ENCODE measurements at places on chromosomes 2 and 18.

- no peak for DNase-seq
Measured at GRCh38 chr2:101677658-101678057, 19.8 kb upstream of the MAP4K4 start.

- DNase-seq, result no peak
Measured at GRCh38 chr2:164110515-164110914, 374.7 kb upstream of the FIGN start.

GRCh38 chr2:15882761-15883497 is 57.4 kb upstream of the MYCN start:
- DNase-seq, result no peak

- no peak for DNase-seq
Measured at GRCh38 chr2:8249769-8250168, 432.1 kb upstream of the ID2 start.

DNA sequence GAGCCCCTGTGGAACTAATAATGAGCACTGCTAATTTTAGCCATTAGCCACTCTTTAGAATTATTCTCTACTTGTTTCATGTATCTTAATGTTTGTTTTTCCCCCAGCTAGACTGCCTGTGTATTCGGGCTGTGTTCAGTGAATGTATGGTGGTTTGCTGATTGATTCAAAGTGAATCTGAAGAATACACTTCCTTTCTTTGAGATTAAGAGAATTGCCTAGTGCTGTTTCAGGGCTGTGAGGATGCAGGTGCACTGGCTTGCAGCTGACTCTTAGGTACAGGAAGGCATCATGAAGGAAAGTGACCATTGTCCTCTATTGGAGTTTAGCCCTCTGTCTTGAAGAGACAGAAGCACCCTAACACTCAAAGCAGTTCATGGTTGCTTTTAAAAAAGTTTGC is 138.7 kb downstream of the CERS6 start:
- no peak for DNase-seq

DNA sequence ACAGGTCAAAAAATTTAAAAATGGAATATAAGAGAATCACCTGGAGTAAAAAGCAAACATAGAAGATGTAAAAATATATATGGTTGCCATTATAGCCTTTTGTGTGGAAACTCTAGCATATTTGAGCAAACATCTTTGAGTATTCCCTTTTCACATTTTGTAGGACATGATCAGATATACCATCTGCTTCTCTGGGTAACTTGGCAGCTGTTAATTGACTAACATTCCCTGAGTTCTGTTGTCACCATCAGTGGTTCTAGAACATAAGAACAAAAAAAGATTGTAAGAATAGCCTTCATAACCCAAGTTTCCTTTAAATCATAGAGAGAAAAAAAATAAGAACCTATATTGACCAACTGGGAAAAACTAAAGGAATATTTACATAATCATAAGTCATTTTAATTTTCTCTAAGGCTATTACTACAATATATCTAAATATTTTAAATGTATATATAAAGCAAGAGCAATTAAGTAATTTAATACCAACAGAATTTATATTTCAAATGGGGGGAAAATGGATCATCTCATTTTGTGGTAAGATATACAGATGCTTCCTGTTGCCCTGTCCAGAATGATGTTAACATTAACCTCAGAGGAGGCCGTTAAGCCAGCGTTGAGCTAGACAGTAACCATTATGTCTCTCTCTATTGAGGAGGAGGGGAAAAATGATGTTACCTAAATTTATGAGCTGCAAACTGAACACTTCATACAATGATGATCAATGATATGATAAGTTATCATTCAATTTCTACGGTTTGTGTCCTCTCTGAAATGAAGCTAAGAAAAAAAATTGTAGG is 9.8 kb upstream of the INO80D start:
- DNase-seq, result no peak

GRCh38 chr2:201150454-201151020 is 32.4 kb upstream of the CASP10 start:
- no peak for DNase-seq

DNA sequence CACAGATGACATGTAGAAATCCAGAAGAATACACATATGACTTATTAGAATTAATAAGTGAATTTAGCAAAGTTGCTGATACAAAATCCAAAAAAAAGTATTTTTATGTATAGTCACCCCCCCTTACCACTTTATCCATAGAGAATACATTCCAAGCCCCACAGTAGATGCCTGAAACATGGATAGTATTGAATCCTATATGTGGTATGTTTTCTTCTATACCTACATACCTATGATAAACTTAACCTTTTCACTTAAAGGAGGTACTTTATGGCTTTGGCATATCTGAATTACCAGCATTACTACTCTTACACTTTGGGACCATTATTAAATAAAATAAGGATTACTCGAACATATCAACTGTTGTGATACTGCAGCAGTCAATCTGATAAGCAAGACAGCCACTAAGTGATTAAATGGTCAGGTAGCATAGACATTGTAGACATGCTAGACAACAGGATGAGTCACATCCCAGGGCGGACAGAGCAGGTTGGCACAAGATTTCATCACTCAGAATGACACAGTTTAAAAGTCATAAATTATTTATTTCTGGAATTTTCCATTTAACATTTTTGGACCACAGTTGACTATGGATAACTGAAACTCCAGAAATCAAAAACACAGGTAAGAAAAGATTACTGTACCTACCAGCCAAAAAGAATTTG is 208.2 kb upstream of the CHAC2 start:
- no peak for DNase-seq

DNA sequence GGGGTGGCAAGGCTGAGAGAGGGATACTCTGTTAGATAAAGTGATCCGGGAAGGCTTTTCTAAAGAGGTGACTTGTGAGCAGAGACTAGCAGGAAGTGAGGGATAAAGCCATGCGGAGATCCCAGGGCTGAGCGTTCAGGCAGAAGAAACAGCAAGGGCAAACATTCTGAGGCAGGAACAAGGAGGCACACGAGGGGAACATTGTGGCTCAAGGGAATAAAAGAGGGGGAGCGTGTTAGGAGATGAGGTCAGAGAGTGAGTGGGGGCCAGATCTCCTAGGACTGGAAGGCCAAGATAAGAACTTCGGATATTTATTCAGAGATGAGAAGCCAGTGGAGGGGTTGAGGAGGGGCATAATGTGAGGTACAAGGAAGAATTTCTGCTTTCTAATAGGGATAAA is 67.1 kb downstream of the ACTR2 start:
- DNase-seq, result no peak

DNA sequence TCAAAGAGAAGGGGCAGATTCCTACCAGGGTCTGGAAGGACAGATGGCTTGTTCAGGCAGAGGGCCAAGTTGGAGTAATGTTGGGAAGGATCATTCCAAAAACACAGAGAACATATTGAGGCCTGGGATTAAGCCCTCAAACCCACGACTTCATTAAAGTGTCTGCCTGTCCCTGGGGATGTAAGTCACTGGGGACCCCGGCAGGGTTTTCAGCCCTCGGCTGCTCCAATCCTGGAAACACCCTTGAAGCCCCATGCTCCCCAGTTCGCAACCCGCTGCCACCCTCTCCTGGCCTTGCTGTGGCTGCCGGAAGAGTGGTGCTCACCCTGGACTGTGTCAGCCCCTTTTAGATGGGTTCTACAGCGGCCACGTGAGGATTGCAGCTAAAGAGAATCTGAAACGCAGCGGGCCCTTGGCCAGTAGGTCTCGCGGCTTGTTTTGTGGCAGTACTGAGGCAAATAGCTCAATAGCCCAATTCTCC is 79.9 kb downstream of the EPAS1 start:
- DNase-seq, result no peak

DNA sequence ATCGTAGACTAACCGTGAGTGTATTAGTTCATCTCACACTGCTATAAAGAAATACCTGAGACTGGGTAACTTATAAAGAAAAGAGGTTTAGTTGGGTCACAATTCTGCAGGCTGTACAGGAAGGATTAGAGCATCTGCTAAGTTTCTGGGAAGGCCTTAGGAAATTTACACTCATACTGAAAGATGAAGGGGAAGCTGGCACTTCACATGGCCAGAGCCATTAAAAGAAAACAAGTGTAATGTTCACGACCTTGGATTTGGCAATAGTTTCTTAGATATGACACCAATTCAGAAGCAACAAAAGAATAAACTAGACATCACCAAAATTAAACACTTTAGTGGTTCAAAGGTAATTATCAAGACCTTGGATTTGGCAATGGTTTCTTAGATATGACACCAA is 23.8 kb downstream of the ABCB11 start:
- DNase-seq, result no peak

GRCh38 chr2:144541396-144541795 is 21.5 kb upstream of the ZEB2 start:
- DNase-seq, result no peak

DNA sequence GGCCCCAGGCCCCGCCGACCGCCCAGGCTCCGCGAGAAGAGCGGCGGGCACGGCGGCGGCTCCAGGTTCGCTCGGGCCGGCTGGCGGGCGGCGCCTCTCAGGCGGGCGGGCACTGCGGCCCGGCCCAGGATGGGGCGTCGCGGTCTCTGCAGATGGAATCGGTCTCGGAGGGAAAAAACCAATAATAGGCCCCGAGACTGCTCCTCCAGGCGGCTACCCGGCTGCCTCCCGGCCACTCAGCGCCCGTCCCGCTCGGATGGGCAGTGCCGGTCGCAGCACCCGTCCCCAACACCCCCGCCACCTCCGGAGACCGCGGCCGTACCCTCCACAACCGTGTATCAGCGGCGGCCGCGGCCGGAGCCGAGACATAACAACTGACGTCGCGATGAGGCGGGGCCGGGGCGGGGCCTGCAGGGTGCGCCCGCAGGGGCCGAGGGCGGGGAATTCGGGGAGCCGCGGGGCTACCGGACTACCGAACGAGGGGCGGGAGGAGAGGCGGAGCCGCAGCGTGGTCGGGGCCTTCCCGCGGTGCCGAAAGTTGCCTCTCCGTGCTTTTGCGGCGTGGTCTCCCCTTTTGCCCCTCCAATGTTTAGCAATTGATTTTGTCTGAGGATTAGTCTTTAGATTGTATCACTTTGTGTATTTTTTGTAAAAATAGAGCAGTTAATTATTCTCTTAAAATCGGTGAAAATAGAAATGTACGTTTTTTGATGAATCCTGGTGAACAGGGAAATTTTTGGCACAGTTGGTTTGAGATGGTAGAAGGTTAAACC is at the start of gene RNF103:
RNF103 (minus strand) TSS at position 372 of the 773 bp plus-strand sequence. CDS start 979 bp downstream, outside the sequence.
- peak; percentile 94 for DNase-seq

- DNase-seq, result peak; percentile 76
Measured at GRCh38 chr2:20225294-20226151, 593 bp upstream of the SDC1 start.

- no peak for DNase-seq
Measured at GRCh38 chr2:181174611-181175580, 194.5 kb downstream of the UBE2E3 start.

DNA sequence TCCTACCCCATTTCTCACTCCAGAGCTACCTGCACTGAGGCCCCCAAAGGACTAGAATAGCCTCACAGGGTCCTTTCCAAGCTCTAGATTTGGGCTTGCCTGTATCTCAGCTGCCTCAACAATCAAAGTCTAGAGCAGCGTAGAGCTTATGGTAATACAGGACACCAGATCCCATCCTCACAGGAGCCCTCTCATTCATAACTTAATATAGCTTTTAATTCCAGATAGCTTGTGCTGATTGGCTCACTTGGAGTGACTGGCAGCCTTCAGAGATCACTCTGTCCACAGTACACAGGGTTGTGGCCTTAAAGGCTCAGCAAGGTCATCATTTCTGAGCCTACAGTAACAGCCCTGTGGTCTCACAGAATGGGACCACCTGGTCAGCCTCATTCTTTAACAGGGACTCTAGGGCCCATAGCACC is 51.4 kb downstream of the ZFP36L2 start:
- no peak for DNase-seq

- no peak for DNase-seq
Measured at GRCh38 chr2:75586971-75587370, 26.2 kb upstream of the EVA1A start.

DNA sequence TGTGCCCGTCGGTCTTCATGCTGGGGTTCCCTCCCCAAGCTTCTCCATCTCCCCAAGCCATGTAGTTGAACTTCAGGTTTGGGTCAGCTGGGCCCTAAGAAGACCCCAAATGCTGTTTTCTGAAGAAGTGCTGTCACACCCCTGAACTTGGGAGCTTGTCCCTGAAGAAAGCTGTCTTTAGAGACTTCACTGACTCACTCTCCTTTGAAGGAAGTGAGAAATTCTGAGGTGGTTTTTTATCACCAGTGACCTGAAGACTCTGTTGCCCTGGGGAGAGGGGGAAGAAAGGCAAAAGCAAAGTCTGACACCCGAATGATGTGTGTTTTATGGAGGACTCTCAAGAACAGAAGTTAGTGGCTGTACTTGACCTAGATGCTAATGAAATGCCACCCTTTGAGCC is 83.6 kb upstream of the BCL2L11 start:
- DNase-seq, result no peak

DNA sequence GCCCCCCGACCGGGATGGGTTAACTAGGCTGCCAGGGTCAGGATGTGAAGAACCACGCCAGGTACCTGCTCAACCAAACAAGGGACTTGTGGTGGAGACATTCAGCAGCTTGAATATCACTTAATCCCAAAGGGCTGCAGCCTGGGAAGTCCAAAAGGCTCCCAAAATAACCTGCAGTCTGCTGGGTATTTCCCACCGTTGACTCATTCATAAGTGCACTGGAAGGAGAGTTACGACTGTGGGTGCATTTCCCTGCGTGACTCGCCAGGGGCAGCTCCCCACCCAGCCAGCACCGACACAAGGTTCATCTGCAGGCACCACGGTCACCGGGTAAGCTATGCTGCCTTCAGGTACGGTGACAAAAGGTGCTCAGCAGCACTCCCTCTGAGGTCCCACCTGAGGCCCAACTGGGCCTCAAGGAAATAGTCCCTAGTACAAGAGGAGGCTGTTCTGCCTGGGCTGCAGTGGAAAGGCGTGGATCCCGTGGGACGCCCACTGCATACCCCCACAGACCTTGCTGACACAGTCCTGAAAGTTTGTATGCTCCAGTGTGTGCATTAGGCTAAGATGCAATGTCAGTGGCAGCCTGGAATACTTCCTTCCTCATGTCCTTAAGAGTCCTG is 86.5 kb downstream of the UXS1 start:
- no peak for DNase-seq

DNA sequence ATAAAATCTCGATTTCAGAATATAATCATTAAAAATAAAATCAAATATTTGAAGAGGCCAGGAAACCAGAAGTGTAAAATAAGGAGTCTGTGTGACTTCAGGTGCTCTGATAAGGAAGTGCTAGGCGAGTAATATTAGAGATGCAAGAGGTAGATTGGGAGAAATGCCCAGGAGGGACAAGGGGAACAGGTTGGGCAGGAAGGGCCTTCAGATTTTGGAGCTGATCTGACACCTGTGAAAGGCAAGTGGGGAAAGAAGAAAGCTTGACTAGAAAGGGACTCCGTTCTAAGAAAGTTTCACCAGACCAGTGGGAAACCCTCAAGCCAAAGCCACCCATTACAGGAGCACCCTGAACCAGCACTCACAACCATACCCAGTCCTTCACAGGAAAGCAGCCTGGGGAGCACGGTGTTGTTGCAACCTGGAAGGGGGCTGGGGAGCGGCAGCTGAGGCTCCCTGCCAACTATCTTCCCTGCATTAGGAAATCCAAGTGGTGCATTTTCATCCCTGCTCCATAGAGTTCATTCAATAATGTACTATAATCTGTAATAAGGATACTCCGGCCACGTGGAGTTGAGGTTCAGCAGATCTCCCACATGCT is 57.5 kb upstream of the GREB1L start:
- DNase-seq, result no peak

- DNase-seq, result no peak
Measured at GRCh38 chr2:2146969-2147900, 183.8 kb downstream of the MYT1L start.
